ENCODE measurements at places on chromosomes 3 and 15.

- no peak for DNase-seq
Observed at GRCh38 chr3:186708983-186709679, 8.0 kb upstream of the KNG1 start.

GRCh38 chr15:51053571-51053970 is 41.1 kb downstream of the TNFAIP8L3 start:
- DNase-seq: no peak

- no peak for DNase-seq
Observed at GRCh38 chr15:73957276-73957675, 31.0 kb downstream of the LOXL1 start.

DNA sequence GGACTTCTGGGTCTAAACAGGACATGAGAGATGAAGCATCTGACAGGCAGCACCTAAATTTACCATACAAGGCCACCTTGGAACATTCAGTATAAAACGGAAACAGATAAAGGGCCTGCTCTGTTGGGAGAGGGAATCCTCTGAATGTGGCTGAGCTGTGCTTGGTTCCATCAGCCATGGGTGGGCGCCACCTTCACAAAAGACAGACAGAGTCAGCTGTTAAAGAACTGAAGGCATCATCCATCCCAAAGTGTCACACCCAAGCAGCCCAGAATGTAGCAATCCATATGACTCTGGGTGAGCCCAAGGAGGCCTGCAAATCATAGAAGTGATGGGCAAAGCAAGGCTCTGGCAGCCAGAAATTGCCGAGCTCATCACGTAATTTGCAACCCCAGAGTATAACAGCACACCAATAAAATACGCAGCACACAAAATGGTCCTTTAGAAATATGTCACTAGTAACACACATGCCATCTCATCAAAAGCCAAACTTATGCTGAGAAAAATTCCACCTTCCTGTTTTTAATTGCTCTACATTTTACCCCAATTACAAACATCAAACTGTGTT is 24.8 kb upstream of the RBP1 start:
- DNase-seq: no peak

Data from left lobe of liver (tissue), 2 donors.